Astrocyte (in vitro differentiated cells and primary cell): ENCODE measurements at places on chromosomes 16 and 17. TPM values are rescaled to one million over a fixed set of nuclear protein-coding genes. Genes with fewer than 3 reads are reported as not detected.
A peak's percentile ranks its signal among the peaks of the same experiment; 100 is the strongest.

GRCh38 chr17:2393954-2394749 lies 6.7 kb downstream of the MNT start:
- H3K27ac ChIP-seq = peak overlapping the region; percentile 35
- DNase-seq = no peak
- H3K27me3 ChIP-seq = no peaks in the 10 kb centered on the region
- peak overlapping the region; percentile 31 for H3K4me3 ChIP-seq

DNA sequence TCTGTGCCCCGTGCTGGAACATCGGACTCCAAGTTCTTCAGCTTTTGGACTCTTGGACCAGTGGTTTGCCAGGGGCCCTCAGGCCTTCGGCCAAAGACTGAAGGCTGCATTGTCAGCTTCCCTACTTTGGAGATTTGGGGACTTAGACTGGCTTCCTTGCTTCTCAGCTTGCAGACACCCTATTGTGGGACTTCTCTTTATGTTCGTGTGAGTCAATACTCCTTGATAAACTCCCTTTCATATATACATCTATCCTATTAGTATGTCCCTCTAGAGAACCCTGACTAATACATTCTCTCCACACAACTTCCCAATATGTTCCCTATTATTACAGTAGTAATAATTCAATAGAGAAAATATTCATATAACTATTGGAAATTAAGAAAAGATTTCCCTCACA lies 9.2 kb upstream of the ASGR2 start:
- DNase-seq = no peak
- no peaks in the 10 kb centered on the region for H3K4me1 ChIP-seq
- H3K27ac ChIP-seq = no peak overlapping the region
- peaks cover 13% of the 10 kb centered on the region for H3K27me3 ChIP-seq
- H3K36me3 ChIP-seq = no peaks in the 10 kb centered on the region

DNA sequence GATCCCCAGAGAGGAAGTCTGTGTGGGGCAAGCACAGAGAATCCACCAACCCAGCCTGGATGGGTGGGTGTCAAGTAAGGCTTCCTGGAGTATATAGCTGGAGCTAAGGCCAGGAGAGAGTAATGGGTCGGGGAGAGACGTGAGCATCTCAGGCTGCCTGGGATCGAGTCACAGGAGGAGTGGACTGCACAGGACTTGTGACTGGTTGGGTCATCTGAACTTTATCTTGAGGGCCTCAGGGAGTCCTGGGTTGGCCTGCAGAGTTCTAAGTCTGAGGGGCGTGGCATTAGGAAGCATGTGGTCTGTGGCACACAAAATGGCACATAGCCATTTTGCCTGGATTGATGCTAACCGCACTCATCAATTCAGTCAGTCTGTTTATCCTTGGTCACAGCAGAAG lies 1.5 kb downstream of the PLA2G15 start:
- no peak overlapping the region for H3K4me3 ChIP-seq
- no peak for DNase-seq
- no peaks in the 10 kb centered on the region for H3K36me3 ChIP-seq
- peaks cover 12% of the 10 kb centered on the region for H3K4me1 ChIP-seq

GRCh38 chr16:3029491-3030221 lies 5.8 kb downstream of the THOC6 start:
- H3K4me1 ChIP-seq = peaks cover 11% of the 10 kb centered on the region
- no peaks in the 10 kb centered on the region for H3K36me3 ChIP-seq
- no peak overlapping the region for H3K27ac ChIP-seq
- H3K27me3 ChIP-seq = peaks cover 44% of the 10 kb centered on the region

DNA sequence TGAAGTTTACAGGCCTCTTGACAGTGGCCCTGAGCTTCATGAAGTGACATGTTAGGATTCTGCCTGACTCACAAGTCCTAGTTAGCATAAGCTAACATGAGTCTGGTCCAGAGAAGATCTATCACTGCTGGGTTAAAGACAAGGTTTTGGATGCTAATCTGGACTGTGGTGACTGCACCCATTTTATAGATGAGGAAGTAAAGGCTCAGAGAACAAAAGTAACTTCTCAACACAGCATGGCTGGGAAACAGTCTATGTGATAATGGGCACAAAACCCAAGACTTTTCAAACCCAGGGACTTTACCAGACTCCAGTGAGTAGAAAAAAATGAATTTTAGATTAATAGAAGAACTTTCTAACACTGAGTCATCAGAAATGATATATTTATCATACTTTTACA lies 236.8 kb upstream of the IRX5 start:
- no peak overlapping the region for H3K27ac ChIP-seq
- no peak overlapping the region for H3K4me3 ChIP-seq
- H3K27me3 ChIP-seq = no peaks in the 10 kb centered on the region
- H3K4me1 ChIP-seq = no peaks in the 10 kb centered on the region

- no peak overlapping the region for H3K27ac ChIP-seq
- no peaks in the 10 kb centered on the region for H3K36me3 ChIP-seq
- no peak overlapping the region for H3K4me3 ChIP-seq
- H3K27me3 ChIP-seq = peaks cover 3% of the 10 kb centered on the region
These were observed 35.0 kb downstream of the ENGASE start for GRCh38 chr17:79109584-79109983.

DNA sequence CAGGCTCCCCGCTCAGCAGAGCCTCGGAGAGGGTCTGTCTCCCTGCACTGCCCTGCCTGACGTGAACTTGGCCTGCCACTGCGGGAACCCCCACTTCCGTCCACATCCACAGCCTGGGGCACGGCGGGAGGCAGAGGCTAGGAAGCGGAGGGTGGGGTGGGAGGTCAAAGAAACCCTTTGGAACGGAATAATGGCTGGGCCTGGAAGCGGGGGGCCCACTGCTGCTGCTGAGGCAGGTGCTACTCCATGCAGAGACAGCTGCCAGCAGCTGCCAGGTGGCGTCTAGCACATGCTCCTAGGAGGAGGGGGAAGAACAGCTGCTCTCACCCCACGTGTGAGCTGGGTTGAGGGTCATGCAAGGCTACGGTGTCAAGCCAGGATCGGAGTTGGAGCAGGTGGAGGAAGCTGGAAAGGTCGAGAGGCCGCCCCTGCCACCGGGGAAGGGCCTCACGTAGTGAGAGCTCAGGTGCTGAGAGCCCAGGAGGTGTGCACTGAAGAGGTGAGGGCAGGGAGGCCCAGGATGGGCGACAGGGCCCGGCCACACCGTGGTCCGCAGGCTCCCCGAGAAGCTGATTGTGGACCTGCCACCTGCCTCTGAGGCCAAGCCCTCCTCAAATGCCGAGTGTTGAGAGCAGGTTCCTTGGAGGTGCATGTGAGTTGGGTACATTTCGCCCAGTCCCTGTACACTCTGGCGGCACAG lies 9.8 kb downstream of the FSCN2 start:
- no peak for DNase-seq
- H3K27me3 ChIP-seq = peaks cover 9% of the 10 kb centered on the region
- no peaks in the 10 kb centered on the region for H3K36me3 ChIP-seq

DNA sequence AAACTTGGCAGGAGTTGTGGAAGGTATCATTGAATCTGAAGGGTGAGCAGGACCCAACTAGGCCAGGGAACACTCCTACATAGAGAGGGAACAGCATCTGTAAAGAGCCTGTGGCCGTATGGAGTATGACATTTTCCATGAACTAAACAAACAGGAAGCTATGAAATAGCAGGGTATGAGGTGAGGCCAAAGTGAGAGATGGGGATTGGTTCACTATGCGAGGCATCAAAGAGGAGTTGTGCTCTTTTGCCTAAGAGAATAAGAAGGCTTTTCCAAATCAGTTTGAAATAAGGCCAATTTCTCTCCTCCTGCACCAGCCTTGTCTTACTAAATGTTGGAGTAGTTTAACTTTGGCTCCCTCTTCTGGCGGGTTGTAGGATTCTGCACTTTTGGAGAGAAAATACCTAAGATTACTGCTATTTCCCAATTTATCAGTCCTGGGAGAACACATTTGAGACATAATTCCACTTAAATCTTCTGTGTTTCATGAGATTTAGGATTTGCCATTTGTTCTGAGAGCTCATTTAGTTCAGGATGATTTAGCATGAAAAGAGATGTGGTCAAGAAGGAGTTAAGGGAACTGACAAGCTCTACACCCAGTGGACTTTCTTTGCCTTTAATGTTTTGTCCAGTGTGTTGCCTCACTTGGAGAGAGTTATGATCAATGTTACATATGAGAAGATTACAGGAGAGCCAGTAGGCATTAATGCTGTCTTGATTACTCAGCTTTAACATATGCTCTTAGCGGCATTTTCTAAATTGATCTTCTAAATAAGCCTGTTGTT lies 55.4 kb downstream of the TNRC6C start:
- DNase-seq = peak; percentile 39
- H3K27me3 ChIP-seq = no peaks in the 10 kb centered on the region
- H3K4me3 ChIP-seq = no peak overlapping the region
- H3K36me3 ChIP-seq = no peaks in the 10 kb centered on the region
- no peaks in the 10 kb centered on the region for H3K4me1 ChIP-seq
- no peak overlapping the region for H3K27ac ChIP-seq

DNA sequence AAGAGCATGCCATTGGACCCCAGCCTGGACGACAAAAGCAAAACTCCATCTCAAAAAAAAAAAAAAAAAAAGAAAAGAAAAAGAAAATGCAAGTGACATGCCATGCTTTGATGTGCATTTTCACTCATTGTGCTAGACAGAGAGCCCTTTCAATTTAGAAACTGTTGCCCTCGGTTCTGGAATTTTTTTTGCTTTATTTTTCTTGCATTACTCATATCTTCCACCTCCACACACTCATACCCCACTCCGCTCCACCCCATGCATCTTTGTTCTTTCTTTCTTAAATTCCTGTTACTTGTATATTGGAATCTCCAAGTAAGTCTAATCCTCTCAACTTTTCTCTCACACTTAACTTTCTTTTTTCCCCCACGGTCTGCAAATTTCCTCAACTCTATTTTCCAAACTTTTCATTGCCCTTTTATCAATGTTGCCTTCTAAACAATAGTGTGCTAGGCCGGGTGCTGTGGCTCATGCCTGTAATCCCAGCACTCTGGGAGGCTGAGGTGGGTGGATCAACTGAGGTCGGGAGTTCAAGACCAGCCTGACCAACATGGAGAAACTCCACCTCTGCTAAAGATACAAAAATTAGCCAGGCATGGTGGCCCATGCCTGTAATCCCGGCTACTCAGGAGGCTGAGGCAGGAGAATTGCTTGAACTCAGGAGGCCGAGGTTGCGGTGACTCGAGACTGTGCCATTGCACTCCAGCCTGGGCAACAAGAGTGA lies 16.8 kb upstream of the SUZ12 start:
- H3K27me3 ChIP-seq = no peaks in the 10 kb centered on the region
- peaks cover 13% of the 10 kb centered on the region for H3K4me1 ChIP-seq
- H3K36me3 ChIP-seq = no peaks in the 10 kb centered on the region
- H3K27ac ChIP-seq = peak overlapping the region; percentile 69

DNA sequence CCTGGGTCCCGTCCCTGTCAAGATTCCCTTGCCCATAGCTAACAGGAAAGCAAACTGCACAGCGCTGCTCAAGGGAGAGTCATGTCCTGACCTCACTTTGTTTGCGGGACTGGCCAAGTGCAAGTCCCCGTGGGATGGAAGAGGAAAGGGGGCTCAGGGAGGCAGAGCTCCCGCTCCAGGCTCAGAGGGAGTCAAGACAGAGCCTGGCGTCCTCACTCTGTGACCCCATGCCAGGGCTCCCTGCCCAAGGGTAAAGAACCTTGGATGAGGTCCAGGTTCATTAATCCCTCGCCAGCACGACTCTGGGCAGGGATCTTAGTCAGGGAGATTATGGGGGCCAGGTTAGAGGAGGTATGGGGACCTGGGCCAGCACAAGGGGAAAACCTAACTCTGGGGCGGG lies 51.5 kb upstream of the CBX4 start:
- H3K36me3 ChIP-seq = no peaks in the 10 kb centered on the region
- no peak overlapping the region for H3K27ac ChIP-seq
- H3K4me1 ChIP-seq = no peaks in the 10 kb centered on the region
- H3K27me3 ChIP-seq = peaks cover 12% of the 10 kb centered on the region

- no peaks in the 10 kb centered on the region for H3K36me3 ChIP-seq
- H3K4me3 ChIP-seq = no peak overlapping the region
- H3K4me1 ChIP-seq = no peaks in the 10 kb centered on the region
- H3K27ac ChIP-seq = no peak overlapping the region
These were observed 111.8 kb downstream of the NTN1 start for GRCh38 chr17:9132944-9133610.

DNA sequence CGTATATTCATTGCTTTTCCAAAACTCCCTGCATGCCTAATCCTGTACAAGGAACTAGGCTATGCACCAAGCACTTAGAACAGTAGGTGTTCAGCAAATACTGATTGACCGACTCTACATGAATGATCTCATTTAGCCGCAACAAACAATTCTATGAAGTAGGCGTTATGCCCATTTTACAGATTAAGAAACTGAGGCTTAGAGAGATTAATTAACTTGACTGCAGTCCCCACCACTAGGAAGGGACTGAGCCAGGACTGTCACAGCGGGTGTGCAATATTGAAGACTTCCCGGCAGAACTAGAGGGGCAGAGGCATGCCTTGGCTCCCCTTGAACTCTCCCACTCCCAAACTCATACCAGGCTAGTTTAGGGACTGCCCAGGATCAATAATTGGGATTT lies 10.5 kb upstream of the N4BP1 start:
- peaks cover 9% of the 10 kb centered on the region for H3K4me1 ChIP-seq
- no peaks in the 10 kb centered on the region for H3K36me3 ChIP-seq
- H3K27ac ChIP-seq = no peak overlapping the region
- no peak overlapping the region for H3K4me3 ChIP-seq
- DNase-seq = no peak
- H3K27me3 ChIP-seq = peaks cover 6% of the 10 kb centered on the region

DNA sequence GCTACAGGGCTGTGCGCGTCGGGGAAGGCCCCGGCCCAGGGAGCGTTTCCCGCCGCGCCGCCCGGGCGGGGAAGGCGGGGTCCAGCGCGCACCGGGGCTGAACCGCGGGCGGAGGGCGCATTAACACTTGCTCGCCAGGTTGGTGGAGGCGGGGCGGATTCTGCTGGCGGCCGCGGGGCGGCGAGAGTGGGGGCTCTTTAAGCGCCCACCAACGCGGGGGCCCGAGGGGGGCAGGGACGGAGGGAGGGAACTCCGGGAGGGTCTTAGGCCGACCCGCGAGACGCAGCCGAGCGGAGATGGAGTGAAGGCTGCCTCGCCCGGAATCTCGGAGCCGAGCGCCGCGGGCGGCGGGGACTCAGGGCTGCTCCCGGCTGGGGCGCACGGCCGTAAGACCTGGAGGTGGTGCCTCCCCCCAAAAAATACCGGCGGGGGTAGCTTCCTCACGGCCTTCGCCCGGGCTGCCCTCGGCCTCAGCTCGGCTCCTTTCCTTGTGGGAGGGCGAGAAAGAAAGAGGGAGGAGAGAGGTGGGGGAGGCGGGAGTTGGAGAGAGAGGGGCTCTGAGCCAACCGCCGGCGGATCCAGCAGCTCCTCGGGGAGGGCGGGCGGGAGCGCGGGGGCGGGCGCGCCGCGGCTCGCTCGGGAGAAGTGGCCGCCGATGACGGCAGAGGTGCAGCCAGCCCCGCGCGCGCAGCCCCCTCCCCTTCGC lies 415 bp upstream of the FOXF1 start:
- peaks cover 12% of the 10 kb centered on the region for H3K4me1 ChIP-seq
- peak; percentile 85 for DNase-seq
- peak overlapping the region; percentile 56 for H3K27ac ChIP-seq
- peaks cover 63% of the 10 kb centered on the region for H3K27me3 ChIP-seq

GRCh38 chr16:50692999-50693781 lies at the start of gene NOD2:
NOD2 (plus strand) TSS chr16:50693606; CDS start chr16:50699496, 5,890 bp downstream.
- H3K27ac ChIP-seq = no peak within 1 kb of the TSS
- no peaks in the 10 kb centered on the region for H3K36me3 ChIP-seq

- H3K36me3 ChIP-seq = no peaks in the 10 kb centered on the region
- DNase-seq = no peak
- no peak overlapping the region for H3K4me3 ChIP-seq
- no peak overlapping the region for H3K27ac ChIP-seq
These were observed 987 bp downstream of the SLC16A5 start for GRCh38 chr17:75088465-75089417.

Gene MIEF2
- total RNA-seq = 11.6 and 14.1 TPM in 2 replicates

Gene CCDC92B
- total RNA-seq = 0.29 and 0.36 TPM in 2 replicates

Gene GGT6
- total RNA-seq = not detected in 2 replicates

Gene PYDC1
- total RNA-seq = not detected in 2 replicates

Gene CLEC18B
- 4.2 and 4.9 TPM in 2 replicates for total RNA-seq

Gene DHRS7C
- total RNA-seq = not detected in 2 replicates

Gene STH
- total RNA-seq = not detected in 2 replicates

Gene TEX19
- total RNA-seq = not detected in 2 replicates

Gene ITGAE
- 23.3 and 30.9 TPM in 2 replicates for total RNA-seq

Gene DNASE1L2
- 1.2 and 1.3 TPM in 2 replicates for total RNA-seq

Gene ZNF469
- 17.7 and 29.4 TPM in 2 replicates for total RNA-seq
